Endodermal cell (in vitro differentiated cells): ENCODE measurements at places on chromosomes 4 and X.

GRCh38 chr4:27149541-27150212 lies 289.0 kb downstream of the STIM2 start:
- DNase-seq: no peak

GRCh38 chrX:9443327-9443726 lies 21.5 kb upstream of the TBL1X start:
- DNase-seq: peak; percentile 21

- DNase-seq: no peak
Measured at GRCh38 chrX:68650491-68650890, 3.0 kb downstream of the STARD8 start.

GRCh38 chr4:6341696-6342095 lies 72.0 kb downstream of the WFS1 start:
- no peak for DNase-seq

DNA sequence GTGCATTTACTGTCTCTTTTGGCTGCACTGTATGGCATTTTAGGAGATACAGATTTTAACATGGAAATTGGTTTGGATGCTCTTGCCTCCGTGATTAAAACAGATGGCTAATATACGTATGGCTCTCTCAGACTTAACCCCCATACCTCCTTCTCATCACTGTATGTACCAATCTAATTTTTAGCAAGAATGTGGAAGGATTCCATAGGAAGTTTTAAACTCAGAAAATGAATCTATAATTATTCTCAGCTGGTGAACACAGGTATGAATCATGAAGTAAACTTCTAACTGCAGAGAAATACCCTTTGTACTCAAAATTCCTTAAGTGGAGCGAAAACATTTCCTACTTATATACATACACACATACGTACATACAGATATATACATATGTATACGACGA lies 210.5 kb upstream of the NEIL3 start:
- no peak for DNase-seq

DNA sequence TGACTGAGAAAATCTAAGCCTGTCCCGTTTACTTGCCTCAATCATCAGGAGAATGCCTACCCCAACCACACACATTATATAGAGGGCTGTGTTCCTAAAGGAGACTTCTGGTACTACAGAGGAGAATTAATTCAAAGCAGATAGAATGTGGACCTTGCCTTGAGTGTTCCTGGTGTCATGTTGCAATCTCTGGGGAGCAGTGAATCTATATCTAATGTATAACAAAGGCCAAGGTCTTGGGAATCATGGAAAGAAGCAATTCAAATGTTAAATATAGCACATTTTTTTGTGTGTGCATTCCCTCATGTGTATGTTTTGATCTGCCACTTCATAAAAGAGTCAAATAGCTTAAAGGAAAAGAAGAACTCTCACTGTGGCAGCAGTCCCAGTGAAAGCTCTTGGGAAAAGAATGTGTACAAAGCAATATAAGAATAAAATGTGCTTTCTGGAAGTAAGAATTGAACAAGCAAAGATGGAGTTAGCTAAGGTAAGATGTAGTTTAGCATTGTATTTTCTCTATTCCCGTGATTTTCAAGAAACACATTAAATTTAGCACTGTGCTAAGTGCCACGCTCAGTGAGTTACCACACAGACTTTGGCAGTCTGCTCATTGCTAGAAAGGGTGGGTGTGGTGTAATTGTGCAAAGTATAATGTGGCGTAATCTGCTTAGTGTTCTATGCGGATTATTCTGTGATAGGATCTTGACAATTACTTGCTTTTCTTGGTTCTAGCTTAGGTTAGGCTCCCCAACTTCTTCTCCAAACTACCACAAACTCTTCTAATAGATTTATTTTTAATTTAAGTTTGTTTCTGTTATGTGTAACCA lies 13.7 kb downstream of the ADH6 start:
- no peak for DNase-seq
